ENCODE measurements at places on chromosomes 5 and 9.
A peak's percentile ranks its signal among the peaks of the same experiment; 100 is the strongest.

GRCh38 chr5:95219411-95219810, 65.5 kb downstream of the MCTP1 start:
- no peak for DNase-seq

DNA sequence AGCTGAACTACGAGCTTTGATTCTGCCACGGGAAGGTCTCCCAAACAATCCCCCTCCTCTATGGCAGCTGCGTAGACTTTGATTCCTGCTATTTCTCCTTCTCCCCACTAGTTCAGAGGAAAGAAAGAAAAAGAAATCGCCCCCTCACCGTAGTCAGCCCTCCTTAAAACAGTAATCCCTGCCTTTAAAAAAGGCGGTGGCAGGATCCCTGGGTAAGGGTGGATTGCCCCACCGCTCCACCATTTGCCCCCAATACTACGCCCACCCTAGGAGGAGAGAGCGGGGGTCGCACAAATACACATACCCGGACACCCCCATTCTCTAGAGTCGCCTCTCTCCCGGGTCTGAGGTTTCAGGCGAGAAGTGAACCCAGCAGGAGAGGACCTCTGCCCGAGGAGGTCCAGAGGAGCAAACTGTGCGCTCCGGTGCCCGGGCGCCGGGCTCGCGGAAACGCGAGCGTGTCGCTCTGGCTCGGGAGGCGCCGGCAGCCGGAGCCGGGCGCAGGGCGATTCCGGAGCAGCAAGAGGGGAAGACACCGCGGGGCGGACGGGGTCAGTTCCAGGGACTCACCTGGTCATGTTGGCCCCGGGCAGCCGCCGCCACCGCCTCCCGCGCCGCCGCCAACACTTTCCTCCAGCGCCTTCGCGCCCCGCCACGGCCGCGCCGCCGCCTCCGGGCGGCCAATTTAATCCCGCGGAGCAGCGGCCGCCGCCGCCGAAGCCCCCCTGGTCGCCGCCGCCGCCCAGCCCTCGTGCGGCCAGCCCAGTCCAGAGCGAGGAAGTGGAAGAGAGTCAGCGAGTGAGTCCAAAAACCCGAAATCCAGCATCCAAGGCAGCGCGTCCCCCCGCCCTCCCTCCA, 1057.7 kb upstream of the DMAC1 start:
- DNase-seq, result no peak

- no peak for DNase-seq
These were observed 662 bp downstream of the SUSD3 start for GRCh38 chr9:93059011-93059714.

- no peak for DNase-seq
These were observed 42.7 kb upstream of the NCS1 start for GRCh38 chr9:130129432-130130061.

DNA sequence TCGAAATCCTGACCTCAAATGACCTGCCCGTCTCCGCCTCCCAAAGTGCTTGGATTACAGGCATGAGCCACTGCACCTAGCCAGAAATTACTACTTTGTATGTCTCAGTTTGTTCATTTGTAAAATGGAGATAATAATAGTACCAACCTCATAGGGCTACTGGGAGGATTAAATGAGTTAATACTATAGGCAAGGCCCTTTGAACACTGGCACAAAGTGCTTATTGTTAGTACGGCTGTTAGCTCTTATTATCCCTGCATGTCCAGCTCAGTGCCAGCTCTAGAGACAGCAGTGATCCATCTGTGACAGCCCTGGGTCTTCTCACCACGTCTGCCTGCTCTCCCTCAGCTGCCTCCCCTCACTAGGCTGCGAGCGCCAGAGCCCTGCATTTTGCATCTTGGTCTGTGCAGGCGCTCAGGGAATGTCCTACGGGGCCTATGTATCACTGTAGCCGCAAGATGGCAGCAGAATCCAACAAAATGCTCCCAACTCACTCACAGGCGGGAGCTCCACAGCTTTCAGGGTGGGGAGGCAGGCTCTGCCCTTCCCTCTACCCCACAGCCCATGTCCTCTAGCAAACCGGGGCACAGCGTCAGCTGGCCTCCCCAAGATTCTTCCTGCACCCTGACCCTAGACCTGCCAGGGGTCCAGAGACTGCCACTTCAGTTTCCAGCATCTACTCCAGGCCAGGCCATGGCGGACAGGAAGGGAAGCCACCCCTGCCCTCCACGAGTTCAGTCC, 17.7 kb upstream of the AKNA start:
- peak; percentile 67 for DNase-seq

DNA sequence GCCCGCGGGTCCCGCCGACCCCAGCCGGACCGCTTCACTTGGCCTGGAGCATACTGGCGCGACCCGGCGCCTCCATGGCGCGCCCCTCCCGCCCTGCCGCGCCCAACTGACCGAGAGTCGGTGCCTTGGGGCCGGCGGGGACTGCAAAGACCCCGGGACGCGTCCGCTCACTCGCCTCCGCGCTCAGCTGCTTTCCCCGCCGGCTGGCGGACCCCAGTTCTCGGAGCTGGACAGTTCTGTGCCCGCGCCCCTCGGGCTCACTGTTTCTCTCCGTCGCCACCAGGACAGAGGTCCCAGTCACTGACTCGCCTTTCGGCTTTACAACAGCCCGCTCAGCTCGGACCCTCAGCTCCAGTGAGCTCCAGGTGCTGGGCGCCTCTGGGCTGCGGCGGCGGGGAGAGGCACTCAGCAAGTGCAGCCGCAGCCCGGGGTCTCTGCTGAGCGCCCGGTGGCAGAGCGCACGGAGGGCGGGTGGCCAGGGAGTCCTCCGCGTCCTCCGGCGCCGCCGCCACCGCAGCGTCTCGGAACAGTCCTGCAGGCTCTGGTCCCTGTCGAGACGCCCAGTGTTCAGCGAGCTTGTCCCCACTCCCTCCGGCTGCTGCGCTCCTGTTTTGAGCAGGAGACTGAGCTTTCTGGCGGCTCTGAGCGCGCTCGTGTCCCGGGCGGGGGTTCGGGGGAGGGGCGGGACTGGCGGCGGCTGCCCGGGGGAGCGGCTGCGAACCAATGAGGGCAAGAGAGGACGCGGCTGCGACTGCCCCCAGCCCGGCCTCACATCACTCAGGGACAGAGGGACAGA, at the start of gene SMIM32:
TSS of gene SMIM32 (minus strand) at position 637 of the 796 bp plus-strand sequence. CDS start 638 bp downstream, outside the sequence.
- no peak for DNase-seq

- DNase-seq, result peak; percentile 92
These were observed 346.9 kb upstream of the TLE4 start for GRCh38 chr9:79224672-79225433.

DNA sequence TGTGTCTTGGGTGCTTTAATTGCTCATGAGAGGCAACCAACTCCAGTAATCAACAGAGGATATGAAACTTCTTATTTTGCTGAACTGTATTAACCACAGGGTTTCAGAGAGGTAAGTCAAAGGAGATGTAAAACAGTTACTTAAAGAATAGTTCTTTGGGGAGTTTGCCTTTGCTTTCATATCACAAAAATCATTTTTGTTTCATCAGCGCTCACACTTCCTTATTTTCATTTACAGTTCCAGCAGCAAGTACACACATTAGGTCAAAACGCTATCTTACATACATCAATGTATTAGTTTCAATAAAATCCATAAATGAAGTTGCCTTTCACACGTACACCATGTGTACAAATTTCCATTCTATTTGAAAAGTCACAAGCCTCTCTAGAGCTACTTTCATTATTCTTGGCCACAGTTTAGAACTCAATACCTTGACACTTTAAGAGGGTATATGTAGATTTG, 50.1 kb downstream of the ST8SIA4 start:
- DNase-seq, result no peak
